AG04450 (cell line): ENCODE measurements at places on chromosomes 7 and 10.
A peak's percentile ranks its signal among the peaks of the same experiment; 100 is the strongest.

- DNase-seq, result no peak
Observed at GRCh38 chr10:126872768-126873167, 32.5 kb upstream of the DOCK1 start.

DNA sequence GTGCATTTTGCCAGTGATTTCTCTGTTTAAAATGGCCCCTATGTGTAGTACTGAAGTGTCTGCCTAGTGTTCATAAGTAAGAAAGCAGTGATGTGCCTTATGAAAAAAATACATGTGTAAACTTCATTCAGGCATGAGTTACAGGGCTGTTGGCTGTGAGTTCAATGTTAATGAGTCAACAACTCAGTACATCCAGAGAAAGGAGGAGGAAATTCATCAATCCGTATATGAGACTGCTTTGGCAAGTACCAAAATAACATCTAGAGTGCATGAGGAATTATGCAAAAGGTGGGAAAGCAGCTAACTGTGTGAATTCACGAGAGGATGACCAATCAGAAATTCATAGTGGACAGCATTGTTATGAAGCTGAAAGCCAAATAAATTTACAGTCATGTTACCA, 255.6 kb downstream of the ZEB1 start:
- no peak for DNase-seq

DNA sequence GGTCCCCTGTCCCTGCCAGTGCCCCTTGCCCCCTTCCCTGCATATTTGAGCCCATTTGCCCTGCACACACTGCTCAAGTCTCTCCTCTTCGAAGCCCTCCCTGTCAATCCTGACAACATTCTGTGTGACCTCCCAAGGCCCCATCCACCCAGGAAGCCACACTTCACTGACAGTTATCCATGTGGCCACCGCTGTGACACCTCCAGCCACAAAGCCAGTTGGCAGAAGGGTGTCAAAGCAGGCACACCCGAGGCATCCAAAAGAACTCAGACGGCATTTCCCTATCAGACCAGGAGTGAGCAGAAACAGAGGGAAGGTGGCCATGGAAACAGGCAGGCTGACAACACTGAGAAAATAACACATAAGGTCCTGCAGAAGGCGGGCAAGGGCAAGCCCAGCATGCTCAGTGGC, 4.6 kb downstream of the POLM start:
- no peak for DNase-seq

DNA sequence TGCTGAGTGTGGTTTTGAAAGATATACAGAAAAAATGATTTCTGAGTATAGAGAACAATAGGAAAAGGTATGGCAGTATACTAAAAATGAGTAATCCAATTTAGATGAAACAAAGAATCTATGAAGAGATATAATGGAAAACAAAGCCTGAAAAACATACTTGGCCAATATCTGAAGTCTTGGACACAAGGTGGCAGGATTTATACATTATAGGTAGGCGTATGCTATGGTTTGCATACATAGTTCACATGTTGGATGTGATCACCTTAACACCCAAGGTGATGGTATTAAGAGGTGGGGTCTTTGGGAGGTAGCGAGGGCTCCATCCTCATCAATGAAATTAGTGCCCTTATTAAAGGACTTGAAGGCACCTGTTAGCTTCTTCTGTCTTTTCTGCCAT, 34.5 kb upstream of the BPGM start:
- DNase-seq, result no peak

GRCh38 chr7:28942168-28942567, 16.0 kb downstream of the TRIL start:
- DNase-seq, result no peak

DNA sequence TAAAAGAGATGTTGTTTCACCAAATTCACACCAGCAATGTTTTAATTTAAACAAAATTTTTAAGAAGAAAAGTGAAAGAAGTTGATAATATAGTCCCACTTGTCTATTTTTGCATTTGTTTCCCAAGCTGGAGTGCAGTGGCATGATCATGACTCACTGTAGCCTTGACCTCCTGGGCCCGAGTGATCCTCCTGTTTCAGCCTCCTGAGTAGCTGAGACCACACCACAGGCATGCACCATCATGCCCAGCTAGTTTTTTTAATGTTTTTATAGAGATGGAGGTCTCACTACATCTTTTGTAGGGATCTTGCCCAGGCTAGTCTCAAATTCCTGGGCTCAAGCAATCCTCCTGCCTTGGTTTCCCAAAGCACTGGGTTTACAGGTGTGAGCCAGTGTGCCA, 14.1 kb upstream of the NDUFA5 start:
- no peak for DNase-seq

- DNase-seq, result no peak
Observed at GRCh38 chr10:10482613-10483012, 535.1 kb upstream of the CELF2 start.

DNA sequence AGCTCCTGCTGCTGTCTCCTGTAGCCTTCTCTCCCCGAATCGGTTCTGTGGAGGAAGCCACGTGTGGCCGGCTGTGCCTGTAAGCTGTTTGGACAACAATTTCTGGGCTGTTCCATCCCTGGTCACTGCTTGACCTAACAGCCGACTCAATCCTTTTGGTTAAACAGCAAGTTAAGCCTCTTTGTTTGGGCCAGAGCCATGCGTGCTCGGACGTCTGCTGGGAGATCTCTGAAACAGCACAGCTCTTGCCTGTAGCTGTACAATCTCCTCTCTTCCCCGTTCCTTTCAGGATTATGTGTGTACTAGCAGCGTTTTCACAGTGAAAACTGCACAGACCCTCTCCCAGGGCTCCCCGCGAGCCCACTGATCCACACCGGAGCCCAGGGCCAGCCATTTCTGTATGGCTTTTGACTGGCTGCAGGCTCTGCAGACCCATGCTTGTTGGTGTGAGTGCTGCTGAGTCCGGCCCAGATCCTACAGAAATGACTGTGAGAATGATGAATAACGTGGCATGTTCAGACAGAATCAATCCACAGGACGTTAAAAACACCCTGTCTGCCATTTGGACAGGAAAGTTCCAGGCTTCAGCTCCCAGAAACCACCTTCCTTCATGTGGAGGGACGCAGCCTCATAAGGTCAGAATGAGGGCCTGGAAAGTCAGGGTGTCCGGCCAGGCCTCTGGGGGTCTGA, 428.6 kb upstream of the ADARB2 start:
- DNase-seq, result no peak

DNA sequence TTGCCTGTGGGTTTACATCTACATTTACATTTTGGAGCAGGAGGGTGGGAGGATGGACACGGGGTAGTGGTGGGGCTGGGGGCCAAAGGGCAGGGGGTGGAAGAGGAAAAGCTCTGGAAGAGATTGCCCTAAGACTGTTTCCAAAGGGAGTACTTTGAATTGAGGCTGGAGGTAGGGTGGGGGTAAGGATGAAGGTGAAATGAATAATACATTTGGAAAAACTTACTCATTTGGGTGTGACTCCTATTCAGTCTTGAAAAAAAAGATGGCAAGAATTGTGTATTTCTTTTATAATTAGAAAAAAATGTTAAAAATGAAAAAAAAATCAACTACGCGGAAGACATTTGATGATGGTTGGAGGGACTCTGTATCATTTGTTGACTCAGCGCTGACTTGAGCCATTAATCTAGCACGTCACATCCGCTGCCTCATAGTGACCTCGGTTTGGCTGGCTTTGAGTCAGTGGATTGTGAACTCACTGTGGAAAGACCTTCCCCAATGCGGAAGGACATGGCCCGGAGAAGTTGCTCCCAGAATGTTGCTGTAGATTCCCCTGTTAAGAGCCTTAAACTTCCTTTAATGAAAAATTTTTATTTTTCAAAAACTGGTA, 2.8 kb downstream of the FAM180A start:
- peak; percentile 86 for DNase-seq

DNA sequence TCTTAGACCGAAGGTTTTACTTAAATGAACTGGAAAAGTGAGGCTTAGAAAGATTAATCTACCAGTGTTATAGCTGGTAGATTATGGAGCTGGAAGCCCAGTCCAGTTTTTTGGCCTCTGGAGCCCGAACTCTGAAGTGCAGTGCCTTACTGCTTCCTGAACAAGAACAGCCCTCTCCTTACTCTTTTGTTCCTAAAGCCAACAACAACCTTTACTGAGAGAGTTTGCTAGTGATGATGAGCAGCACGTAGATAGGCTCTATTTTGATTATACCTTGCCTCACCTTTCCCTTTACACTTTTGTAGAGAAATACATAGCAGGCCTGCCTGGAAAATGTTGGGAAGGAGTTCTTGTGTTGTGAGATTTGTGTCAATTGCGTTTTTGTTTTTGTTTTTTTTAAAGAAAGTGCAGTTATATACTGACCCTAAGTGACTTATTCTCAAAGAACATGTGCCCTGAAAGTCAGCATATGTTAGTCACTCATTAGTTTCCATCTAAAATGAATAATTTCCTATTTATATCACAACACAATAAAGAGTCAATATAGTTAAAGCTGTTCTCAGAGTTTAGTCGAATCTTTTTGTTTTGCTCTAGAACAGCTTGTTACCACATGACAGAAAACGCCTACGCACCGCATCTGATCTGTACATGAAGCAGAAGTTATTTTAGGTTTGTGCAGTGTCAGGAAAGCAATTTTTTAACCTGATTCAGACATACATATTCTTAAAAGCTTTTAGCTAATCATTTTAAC, 33.0 kb downstream of the PLEKHA1 start:
- no peak for DNase-seq

- no peak for DNase-seq
Observed at GRCh38 chr7:132574223-132574622, 2.0 kb downstream of the PLXNA4 start.

DNA sequence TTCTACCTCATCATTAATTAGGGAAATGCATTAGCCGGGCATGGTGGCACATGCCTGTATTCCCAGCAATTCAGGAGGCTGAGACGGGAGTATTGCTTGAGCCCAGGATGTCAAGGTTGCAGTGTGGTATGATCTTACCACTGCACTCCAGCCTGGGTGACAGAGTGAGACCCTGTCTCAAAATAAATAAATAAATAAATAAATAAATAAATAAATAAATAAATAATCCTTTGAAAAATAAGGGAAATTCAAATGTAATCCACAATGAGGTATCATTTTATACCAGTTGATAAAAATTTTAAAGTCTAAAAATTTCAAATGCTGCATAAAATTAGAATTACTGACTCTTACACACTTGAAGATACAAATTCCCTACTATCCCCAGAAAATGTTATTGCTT, 334.3 kb downstream of the ADK start:
- DNase-seq, result no peak

- DNase-seq, result no peak
Observed at GRCh38 chr10:108783897-108784296, 1139.4 kb downstream of the XPNPEP1 start.

DNA sequence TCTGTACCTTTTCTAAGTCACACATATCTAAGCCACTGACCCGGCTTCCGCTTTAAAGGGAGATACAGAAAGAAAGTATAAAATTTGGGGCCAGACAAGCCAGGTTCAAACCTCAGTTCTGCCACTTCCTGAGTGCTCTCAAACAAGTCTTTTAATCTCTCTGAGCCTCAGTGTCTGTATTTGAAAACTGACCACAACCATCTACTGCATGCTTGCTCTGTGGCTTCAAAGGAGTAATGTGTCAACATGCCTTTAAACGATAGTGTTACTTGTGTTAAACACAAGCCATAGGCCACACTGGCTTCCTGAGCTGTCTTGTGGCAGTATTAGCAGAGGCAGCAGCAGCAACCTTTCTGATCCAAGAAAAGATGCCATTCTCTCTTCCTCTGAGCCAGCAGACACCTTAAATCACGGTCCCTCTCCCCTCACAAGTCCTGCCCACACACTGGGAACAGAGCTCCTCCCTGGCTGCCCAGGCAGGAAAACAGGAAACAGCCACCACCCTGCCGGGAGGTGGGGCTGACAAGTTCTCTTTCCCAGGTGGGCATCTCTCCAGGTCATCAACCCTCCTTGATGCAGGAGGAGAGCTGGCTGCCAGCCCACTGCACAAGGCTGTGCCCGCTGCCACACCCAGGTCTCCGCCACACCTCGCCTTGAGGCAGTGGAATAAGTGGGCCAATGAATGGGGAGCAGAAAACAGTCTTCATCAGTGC, 10.7 kb downstream of the HIP1 start:
- no peak for DNase-seq

DNA sequence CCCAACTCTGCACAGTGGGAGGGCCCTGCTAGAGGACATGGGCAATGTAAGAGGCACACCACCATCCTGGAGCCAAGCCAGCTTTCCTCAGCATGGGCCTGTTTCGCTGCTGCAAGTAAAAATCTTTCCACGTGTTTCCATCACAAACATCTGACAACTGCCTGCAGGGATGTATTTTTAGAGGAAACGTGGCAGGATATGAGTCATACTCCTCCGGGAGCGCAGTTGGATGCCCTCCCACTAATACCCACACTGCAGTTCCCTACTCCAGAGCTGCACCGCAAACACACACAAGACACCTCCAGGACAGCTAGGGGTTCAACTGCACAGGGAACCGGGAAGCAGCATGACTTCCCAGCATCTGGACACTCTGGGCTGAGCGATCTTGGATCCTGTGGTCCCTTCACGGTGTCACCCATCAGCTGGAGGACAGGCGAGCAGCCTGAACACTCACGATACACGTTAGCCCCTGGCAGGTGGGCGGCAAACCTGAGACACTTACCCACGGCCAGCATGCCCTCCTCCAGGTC, 26.1 kb downstream of the PLAC9 start:
- peak; percentile 92 for DNase-seq

DNA sequence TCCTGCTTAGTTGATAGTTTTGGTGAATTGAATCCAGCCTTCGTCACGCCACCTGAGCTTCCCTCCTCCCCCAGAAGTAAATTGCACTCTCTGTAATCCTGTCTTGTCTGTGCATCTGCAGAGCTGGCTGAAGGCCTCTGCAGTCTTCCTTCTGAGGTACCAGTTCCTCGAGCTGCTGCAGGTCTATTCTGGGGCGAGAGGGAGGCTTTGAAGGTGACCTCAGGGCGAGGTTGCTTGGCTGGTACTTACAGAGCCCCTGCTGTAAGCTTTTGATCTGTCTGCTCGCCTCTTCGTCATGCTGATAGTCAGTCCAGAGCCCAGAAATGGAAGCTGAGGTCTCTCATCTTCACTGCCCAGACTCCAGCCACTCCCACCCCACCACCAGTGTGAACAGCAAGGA, 513.6 kb upstream of the FOXK1 start:
- DNase-seq, result no peak

DNA sequence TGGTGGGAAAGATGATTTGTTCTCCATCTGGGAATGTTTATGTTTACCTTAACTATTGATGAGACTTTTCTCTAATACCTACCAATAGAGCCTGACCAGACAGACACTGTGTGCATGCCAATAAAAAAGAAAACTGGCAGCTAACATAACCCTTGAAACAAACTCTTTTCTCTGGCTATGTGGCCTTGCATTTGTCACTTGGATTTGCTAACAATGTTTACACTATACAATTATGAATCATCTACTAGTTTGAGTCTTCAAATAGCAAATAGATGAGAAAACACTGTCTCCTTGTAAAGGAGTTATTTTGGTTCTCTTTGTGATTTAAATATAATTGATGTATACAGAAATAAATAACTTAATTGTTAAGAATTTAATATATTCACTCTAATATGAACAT, 273.1 kb downstream of the SEMA3D start:
- no peak for DNase-seq

GRCh38 chr10:14571866-14572507, 202.7 kb downstream of the FAM107B start:
- no peak for DNase-seq
